AML-193 (cell line): ENCODE measurements at places on chromosomes 5 and 9.
A peak's percentile ranks its signal among the peaks of the same experiment; 100 is the strongest.

DNA sequence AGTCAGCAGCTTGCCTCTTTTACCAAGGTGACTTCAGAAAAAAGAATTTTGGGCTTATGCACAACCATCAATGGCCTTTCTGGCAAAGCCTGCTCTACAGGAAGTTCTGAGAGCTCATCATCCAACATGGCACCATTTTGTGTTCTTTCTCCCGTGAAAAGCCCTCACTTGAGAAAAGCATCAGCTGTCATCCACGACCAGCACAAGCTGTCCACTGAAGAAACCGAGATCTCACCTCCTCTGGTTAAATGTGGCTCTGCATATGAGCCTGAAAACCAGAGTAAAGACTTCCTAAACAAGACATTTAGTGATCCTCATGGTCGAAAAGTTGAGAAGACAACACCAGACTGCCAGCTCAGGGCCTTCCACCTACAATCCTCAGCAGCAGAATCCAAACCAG is 111.2 kb downstream of the SNCAIP start:
- no peak for DNase-seq

- no peak for DNase-seq
These were observed 59.5 kb upstream of the RNF130 start for GRCh38 chr5:180130876-180131740.

- no peak for DNase-seq
These were observed 5.5 kb downstream of the FOXI1 start for GRCh38 chr5:170111088-170111785.

DNA sequence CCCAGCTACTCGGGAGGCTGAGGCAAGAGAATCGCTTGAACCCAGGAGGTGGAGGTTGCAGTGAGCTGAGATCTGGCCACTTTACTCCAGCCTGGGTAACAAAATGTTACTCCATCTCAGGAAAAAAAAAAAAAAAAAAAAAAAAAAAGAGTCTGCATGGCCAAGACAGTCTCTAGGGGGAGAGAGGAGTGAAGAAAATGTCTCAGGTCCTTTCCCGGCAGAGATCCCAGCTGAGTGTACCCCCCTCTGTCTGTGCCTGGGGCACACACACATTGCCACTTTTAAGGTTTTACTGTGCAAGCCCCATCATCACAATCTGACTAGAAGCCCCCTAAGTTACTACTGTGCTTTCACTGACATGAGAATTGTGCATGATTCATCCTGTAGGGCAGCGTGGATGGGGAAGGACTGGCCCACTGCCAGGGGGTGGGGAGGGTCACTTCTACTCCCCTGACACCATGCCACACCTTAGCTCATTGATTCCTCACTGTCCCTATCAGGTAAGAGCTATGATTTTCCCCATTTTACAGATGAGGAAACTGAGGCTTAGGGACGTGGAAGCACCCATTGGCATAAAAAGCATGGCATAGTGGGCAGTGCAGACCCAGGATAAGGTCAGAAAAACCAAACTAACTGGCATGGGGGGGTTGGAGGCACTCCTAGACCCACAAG is 102.3 kb upstream of the LARP1 start:
- DNase-seq: no peak

DNA sequence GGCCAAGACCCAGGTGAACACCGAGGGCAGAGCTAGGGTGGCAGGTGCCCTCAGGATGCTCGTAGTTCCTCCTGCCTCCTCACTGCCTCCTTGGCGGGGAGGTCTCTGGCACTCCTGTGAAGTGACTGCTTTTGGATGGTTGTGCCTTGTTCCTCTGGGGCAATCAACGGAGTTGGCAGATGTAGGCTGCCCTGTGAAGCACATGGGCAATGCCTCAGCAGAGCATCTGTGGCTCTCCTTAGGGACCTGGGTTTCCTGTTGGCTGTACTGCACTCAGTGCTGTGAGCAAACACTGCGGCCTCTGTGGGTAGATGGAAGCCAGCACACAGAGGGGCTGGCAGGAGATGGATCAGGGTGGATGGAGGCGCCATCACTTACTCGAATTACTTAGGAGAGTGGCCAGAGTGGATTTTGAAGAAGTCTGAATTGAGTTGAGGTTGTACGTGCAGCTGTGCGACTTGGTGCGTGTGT is 71.4 kb upstream of the COL5A1 start:
- DNase-seq: no peak

- DNase-seq: no peak
These were observed 60.3 kb downstream of the FOXD1 start for GRCh38 chr5:73388306-73388684.

GRCh38 chr5:42851481-42851880 is 39.8 kb upstream of the SELENOP start:
- DNase-seq: no peak

- peak; percentile 2 for DNase-seq
These were observed 63.3 kb upstream of the SLCO6A1 start for GRCh38 chr5:102561894-102562760.

- DNase-seq: no peak
These were observed 326.5 kb downstream of the NTRK2 start for GRCh38 chr9:84996029-84996428.

- no peak for DNase-seq
These were observed 176.4 kb upstream of the PLPPR1 start for GRCh38 chr9:100852088-100852487.

- no peak for DNase-seq
These were observed 189.0 kb upstream of the EGFLAM start for GRCh38 chr5:38069360-38069759.

GRCh38 chr5:32003981-32004380 is 170.1 kb downstream of the GOLPH3 start:
- no peak for DNase-seq

DNA sequence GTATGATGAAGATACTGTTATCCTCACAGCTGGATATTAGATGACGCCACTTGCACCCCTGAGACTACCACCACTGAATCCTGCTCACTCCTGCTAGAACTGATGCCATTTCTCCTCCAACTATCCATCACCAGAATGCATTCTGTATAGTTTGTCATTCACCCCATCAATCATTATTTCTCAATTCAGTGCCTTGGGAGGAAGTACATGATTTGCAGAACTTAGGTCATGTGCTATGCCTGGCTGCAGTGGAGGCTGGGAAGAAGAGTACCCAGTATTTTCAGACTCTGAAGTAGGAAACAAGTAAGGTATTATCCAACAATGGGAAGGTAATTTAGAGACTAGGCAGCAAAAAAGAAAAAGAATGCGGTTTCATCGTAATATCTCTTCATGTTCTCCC is 26.2 kb upstream of the HSD17B4 start:
- DNase-seq: peak; percentile 33

GRCh38 chr9:22913026-22913425 is 466.4 kb downstream of the DMRTA1 start:
- DNase-seq: no peak

DNA sequence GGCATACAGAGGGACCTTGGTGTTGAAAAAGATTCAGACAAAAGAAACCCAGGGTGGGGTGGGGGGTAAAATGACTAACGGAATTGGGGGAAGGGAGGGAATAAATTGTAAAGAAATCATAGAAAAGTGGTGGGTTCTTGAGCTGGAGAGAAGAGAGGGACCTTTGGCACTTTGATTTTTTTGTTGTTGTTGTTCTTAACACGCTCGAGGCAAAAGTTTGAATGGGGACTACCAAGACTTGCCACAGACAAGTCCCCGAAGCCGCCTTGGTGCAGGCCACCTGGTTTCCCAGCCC is 616 bp downstream of the VCAN start:
- no peak for DNase-seq

GRCh38 chr9:126611592-126612325 is 2.0 kb upstream of the LMX1B start:
- DNase-seq: peak; percentile 33

GRCh38 chr9:73611032-73611431 is 459.4 kb downstream of the ANXA1 start:
- DNase-seq: no peak

- DNase-seq: no peak
These were observed 661.4 kb upstream of the KLF4 start for GRCh38 chr9:108150736-108151586.

GRCh38 chr5:111311666-111312065 is 87.5 kb downstream of the CAMK4 start:
- DNase-seq: no peak

DNA sequence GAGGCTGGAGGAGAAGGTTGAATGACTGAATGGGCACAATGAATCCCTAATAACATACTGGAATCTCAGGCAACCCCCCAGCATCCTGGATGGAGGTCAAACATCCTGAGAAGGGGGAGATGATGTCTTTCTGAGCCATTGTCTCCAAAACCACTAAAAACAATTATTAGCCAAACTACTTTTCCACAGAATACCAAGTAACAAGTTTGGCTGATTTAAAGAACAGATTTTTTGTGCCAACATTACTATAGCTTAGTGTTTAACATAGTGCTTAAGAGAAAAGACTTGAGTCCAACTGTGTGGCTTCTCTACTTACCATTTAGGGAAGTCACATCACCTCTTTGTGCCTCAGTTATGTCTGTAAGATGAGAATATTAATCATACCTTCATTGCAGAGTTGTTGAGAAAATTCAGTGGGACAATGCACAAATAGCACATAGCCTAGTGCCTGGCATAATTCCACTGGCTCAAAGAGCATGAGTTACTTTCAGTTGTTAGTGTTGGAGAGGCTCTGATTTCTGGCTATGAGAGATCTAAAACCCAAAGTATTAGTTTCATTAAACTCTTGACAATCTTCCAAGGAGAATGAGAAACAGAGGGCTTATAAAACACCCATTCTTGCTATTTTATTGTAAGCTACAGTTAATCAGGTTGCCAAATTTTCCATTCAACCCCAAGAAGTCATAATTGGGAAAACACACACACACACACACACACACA is 111.3 kb upstream of the NR3C1 start:
- DNase-seq: no peak

GRCh38 chr5:153756540-153756939 is 266.1 kb downstream of the GRIA1 start:
- DNase-seq: no peak

DNA sequence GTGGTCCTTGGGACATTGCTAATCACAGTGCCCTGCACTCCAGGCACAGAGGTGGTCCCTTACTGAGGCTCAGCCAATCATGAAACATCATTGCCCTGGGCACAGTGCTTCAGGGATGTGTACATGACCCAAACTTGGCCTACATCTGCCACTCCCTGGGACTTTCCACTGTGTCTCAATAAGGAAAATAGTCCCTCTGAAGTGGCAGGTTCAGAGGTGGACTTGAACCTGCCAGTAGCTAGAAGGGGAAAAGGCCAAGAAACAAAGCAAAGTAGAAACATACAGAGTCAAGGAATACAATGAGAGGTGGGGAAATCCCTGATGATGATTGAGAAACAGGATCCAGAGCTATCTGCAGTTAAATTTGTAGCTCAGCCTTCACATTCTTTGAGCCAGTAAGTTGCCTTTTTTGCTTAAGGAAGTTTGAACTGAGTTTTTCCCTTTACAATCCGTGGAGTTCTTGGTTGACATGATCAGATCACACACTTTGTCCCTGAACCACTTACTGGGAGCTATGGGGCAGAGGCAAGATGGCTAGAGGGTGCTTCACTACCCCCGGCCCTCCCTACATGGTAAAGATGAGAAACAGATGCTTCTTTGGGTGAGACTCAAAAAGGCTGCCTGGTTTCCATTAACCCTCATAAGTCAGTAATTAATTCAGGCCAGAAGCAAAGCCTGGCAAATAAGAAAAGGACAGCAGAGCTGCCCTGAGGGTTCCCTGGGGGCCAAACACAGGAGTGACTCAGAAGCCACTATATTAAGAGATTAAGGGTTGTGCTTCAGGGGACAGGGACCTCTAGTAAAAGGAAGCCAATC is 57.6 kb downstream of the SH3TC2 start:
- no peak for DNase-seq

- DNase-seq: no peak
These were observed 313.4 kb downstream of the DEPDC1B start for GRCh38 chr5:60386436-60387050.

DNA sequence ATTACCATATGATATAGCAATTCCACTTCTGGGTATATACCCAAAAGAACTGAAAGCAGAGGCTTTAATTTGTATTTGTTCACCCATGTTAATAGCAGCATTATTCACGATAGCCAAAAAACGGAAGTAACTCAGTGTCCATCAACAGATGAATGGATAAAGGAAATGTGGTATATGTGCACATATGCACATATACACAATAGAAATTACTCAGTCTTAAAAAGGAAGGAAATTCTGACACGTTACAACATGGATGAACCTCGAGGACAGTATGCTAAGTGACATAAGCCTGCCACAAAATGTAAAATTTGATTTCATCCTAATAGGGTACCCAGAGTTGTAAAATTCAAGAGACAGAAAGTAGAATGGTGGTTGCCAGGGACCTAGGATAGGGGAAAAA is 54.9 kb downstream of the NUP155 start:
- DNase-seq: no peak

- no peak for DNase-seq
These were observed 32.3 kb upstream of the NRG2 start for GRCh38 chr5:140075371-140075770.
